Chondrocyte (in vitro differentiated cells): ENCODE measurements at places on chromosomes 16 and 17. TPM values are rescaled to one million over a fixed set of nuclear protein-coding genes. Genes with fewer than 3 reads are reported as not detected.

The KIF22 gene
- 13.5 to 24.3 TPM (median 14.1 TPM) in 3 replicates for total RNA-seq

The MT4 gene
- not detected in 3 replicates for total RNA-seq

The HNF1B gene
- 3.6 to 10.5 TPM (median 10.1 TPM) in 3 replicates for total RNA-seq

The STX1B gene
- 1.4 to 4.0 TPM (median 1.7 TPM) in 3 replicates for total RNA-seq

The LPO gene
- not detected in 3 replicates for total RNA-seq

The C16orf92 gene
- not detected in 3 replicates for total RNA-seq

GRCh38 chr17:12230481-12231354, 210.0 kb downstream of the MAP2K4 start:
- DNase-seq = no peak

GRCh38 chr17:73069841-73070240, 22.6 kb downstream of the SLC39A11 start:
- no peak for DNase-seq

GRCh38 chr17:42281571-42282096, 5.4 kb upstream of the STAT5B start:
- no peak for DNase-seq

- DNase-seq = no peak
Observed at GRCh38 chr17:78241277-78242023, 10.0 kb downstream of the TMEM235 start.

GRCh38 chr17:50764734-50765149, 2.6 kb downstream of the ANKRD40CL start:
- DNase-seq = no peak

DNA sequence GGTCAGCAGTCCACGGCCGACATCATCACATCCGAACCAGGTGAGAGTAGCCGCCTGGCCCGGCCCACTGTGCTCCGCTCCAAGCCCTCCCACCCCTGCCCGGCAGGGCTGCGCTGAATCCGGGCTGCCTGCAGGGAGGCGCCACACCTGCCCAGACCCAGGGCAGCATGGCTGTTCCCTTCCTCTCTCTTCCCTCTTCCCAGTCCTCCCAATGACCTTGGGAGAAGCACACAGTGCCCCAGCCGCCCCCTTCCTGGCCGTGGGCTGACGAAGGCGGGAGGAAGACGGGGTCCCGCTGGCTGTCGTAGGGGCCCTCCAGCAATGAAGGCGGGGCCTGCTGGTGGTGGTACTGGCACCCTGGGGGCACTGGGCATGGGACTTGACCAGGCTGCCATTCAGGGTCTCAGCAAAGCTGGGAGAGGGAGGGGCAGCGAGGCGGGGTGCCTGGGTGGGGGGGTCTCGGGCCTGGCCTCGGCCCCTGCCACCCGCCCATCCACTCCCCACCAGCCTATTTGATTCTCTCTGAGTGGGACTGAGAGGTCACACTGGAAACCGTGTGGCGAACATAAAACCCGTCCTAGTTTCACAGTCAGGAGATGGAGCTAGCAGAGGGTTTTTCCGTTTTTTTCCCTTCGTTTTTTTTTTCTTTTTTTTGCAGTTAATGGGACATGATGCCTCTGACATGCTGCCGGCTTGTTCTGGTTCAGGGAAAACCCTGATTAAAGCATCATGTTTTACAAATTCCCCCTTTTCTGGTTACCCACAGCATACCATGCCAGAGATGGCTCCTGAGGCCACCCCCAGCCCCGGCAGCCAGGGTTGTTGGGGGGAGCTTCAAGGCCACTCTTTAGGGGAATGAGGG, 50.6 kb downstream of the BAHCC1 start:
- no peak for DNase-seq

- DNase-seq = no peak
Observed at GRCh38 chr16:35687781-35688180, 2228.4 kb downstream of the TP53TG3F start.

DNA sequence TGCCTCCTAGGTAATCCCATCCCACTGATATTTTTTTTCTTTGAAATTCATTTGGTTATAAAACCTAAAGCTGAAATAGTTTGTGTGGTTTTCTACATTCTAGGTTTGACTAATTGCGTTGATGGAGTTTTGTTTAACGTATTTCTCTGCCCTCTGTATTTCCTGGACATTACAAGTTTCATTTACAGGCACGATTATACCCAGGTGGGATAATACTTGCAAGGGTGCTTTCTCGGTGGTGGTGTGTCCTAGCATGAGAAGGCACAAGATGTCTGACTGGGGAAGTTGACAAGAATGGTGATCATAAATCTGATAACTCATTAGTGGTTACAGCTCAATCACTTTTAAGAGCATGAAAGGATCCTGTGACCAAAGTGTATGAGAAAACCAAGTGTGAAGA, 45.0 kb downstream of the DYNLRB2 start:
- DNase-seq = no peak

GRCh38 chr17:56833057-56833808, 487 bp downstream of the C17orf67 start:
- DNase-seq = no peak

- no peak for DNase-seq
Observed at GRCh38 chr16:89363621-89364393, 126.6 kb downstream of the ANKRD11 start.

- no peak for DNase-seq
Observed at GRCh38 chr17:13005530-13005929, 12.3 kb downstream of the ELAC2 start.
